Vagina (tissue), 2 donors: ENCODE measurements at places on chromosomes 1 and 21.

DNA sequence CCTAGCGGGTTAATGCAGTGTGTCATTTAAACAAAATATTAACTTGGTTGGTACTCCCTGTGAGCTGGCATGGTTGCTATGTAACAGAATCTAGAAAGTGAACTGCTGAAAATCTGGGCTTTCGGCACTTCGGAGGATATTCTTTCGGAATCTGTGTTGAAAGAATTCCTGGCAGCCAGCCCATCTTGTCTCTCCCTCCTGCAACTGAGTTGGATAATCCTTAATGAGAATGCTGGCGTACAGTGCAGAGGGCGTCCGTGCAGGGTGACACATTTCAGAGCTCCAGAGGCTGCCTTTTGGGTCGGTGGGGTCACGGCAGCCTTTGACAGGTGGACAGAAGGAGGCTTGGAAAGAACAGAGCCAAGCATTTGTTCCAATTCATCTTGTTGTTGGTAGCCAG lies 3.7 kb downstream of the KAZN start:
- no peak for DNase-seq

DNA sequence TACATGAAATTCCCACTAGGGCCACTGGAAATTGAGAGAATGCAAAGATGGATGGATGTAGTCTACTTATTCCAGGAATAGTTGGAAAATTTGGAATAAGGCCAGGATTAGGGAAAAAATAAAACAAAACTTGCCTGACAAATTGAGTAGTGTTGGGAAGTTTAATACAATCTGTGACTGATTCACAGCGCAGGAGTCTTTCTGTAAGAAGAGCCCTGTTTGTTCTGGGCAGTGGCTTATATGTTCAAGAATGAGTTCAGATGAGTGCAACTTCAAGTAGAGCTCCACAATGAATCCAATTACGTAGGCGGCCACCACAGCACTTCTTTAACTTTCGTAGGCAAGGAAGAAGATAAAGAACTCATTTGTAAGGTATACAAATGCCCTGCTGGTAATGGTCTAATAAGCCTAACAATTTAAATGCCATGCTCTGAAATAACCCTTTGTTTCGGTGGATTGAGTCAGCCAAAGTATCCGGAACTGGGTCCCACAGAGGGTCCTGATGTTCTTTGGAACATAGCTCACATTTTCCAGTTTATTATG lies 47.1 kb upstream of the KCNE1 start:
- no peak for DNase-seq

DNA sequence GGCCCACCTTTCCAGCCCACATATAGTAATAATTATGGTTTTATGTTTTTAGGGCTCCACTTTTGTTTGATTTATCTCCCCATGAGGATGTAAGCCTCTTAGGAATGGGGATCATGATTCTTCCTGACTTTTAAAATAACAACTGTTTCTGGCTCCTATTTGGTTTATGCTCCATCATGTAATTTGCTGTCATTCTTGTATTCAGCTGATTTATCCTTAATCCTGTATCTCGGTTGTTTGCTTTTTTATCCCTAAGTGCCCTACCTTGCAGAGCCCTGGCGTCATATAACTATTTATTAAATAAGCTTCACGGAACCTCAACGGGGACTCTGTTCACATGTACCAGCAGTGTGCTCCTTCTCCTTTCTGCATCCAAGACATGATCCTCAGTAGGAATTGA lies 70.7 kb downstream of the RYR2 start:
- no peak for DNase-seq

GRCh38 chr1:33147997-33148314 lies 33.9 kb downstream of the TRIM62 start:
- no peak for DNase-seq

- DNase-seq = peak; percentile 77
These were observed 71.6 kb upstream of the IFFO2 start for GRCh38 chr1:19028110-19028509.

DNA sequence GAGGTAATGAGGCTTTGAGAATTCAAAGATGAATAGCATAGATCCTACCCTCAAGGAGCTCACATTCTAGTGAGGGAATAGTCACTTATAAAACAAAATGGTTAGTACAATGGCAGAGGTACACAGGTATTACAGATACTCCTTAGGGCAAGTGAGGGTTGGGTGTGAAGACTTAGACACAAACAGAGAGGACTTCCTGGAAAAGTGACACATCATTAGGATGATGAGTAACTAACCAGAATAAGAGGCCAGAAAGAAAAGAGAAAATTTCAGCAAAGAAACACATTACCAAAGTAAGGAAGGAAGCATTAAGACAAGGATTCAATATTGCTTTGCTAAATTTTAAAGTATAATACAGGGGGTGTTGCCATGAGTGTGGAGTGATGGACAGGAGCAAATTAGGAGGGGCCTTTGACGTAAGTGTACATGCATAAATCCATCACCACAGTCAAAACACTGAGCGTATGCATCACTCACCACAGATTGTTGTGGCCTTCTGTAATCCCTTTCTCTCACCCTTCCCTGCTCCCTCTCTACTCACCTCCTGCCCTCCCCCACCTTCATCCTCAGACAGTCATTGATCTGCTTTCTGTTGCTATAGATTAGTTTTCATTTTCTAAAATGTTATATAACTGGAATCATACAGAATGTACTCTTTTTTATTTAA lies 7.9 kb downstream of the CD53 start:
- DNase-seq = no peak

DNA sequence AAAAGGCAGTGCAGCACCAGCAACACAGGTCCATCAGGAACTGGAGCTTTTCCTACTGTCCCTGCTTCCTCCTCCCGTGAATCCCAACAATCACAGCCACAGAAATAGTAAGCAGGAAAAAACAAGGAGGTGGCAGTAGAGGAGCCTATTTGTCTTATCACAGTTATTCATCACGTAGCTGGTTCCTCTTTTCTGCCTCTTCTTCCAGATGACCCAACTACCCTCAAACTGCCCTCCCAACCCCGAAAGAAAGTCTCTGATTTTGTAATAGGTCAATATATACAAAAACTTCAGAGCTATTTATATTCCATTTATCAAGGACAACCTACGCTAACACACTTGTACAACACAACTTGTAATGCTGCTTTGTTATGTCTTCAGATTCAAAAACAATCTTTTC lies 21.4 kb downstream of the GNB1 start:
- DNase-seq = no peak

- peak; percentile 91 for DNase-seq
These were observed at the start of gene SPRTN for GRCh38 chr1:231338270-231339128. SPRTN (plus strand) TSS chr1:231338293; CDS start chr1:231338384, 91 bp downstream.

- DNase-seq = no peak
These were observed 10.8 kb upstream of the PIGK start for GRCh38 chr1:77230051-77230450.

- DNase-seq = no peak
These were observed 31.1 kb downstream of the RWDD3 start for GRCh38 chr1:95265106-95265505.

GRCh38 chr1:173410133-173410793 lies 66.9 kb upstream of the PRDX6 start:
- no peak for DNase-seq

- DNase-seq = no peak
These were observed 7.0 kb upstream of the HEYL start for GRCh38 chr1:39646232-39647081.

DNA sequence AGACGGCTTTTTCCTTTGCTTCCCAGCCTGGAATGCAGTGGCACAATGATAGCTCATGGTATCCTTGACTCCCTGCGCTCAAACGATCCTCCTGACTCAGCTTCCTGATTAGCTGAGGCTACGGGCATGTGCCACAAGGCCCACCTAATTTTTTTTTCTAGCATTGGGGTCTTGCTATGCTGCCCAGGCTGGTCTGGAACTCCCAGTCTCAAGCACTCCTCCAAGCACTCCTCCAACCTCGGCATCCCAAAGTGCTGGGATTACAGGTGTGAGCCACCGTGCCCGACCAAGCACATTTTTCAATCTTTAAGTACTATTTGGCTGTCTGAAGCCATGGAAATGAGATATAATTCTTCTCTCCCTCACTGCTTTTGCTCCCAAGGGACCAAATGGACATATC lies 58.7 kb downstream of the MAB21L3 start:
- no peak for DNase-seq

- DNase-seq = no peak
These were observed 23.2 kb downstream of the RUNX3 start for GRCh38 chr1:24906760-24907490.

GRCh38 chr1:115404911-115405310 lies 66.9 kb upstream of the NGF start:
- DNase-seq = no peak

GRCh38 chr21:42672699-42673458 lies 19.5 kb downstream of the PDE9A start:
- DNase-seq = no peak

DNA sequence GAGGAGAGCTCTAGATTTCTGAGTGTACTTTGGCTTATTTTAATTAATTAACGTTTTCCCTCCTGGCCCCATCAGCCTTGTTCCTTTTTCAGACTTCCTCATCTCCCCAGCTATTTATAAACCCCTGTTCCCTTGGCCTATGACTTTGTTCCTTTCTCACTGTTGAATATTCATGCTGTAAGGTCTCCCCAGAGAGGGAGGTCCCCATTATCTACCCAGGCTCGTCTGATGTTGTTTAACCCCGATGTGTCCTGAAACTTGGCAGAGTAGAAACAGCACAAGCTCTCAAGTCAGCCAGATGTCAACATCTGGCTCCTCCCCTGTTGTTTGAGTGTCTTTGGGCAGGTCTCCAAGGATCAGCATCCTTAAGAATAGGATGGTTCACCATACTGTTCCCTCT lies 153.6 kb downstream of the HIVEP3 start:
- no peak for DNase-seq

GRCh38 chr1:243414152-243414494 lies 158.3 kb downstream of the SDCCAG8 start:
- DNase-seq = no peak

GRCh38 chr1:59682396-59683080 lies 132.2 kb upstream of the HOOK1 start:
- no peak for DNase-seq

- no peak for DNase-seq
These were observed 485.4 kb downstream of the USP25 start for GRCh38 chr21:16215193-16215592.

DNA sequence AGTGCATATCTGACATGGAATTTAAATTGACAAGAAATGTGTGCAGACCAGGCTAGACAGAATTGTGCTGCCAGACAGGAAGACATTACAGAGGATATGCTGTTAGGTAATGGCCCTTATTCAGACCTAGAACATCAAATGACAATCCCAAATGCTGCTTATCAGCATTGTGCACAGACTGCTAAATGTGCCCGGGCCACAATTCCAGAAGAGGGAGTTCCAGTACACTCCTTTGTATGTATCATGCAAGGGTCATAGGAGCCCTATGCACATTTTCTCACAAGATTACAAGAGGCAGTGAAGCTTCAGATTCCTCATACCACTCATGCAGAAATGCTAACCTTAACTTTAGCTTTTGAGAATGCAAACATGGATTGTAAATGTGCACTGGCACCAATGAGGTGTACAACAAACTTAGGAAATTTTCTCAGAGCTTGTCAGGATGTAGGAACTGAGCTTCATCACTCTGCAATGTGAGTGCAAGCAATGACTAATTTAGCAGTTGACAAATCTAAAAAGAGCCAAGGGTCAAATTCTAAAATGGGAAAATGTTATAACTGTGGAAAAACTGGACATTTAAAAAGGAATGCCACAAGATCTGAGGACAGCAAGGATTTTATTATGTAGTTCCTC lies 273.5 kb downstream of the COL11A1 start:
- DNase-seq = no peak
